ENCODE measurements at places on chromosomes 12 and 14.
A peak's percentile ranks its signal among the peaks of the same experiment; 100 is the strongest.

GRCh38 chr12:121974026-121974985, 47.4 kb upstream of the BCL7A start:
- no peak for DNase-seq

GRCh38 chr12:53424626-53425514, 1.2 kb downstream of the AMHR2 start:
- no peak for DNase-seq

- DNase-seq, result no peak
These were observed 139.3 kb downstream of the GLT1D1 start for GRCh38 chr12:128992550-128992949.

DNA sequence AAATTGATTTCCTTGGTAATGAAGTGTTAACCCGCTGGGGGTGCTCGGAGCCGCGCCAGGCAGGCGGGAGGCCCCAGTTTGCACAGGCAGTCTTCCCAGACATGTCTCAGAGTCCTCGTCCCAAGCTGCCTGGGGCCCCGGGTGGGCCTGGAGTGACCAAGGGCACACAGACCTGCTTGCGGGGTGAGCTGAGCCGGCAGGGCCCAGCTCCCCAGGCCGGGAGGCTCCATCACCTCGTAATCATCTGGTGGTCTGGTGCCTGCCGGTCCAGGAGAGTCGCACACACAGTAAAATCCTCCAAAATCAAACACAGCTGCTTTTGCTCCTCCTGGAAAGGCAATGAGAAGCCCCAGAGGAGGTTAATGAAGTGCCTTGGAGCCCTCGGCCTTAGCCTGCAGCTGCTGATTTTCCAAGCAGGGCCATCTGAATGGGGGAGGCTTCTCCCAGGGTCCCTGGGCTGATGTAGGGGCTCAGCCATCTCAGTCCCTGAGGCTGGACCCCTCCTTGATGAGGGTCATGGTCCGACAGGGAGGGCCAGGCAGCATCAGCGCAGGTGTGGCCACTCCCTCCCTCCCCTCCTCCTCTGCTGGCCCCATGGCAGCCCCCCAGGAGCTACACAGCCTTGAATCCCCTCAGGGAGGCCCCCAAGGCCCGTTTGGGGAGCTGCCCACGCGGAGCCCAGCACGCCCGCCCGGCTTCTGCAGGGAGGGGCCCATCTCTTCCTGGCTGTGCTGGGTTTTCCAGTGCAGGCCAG, 39.4 kb upstream of the FBRSL1 start:
- DNase-seq, result no peak

GRCh38 chr12:104263580-104264358, 39.8 kb upstream of the EID3 start:
- DNase-seq, result peak; percentile 94

DNA sequence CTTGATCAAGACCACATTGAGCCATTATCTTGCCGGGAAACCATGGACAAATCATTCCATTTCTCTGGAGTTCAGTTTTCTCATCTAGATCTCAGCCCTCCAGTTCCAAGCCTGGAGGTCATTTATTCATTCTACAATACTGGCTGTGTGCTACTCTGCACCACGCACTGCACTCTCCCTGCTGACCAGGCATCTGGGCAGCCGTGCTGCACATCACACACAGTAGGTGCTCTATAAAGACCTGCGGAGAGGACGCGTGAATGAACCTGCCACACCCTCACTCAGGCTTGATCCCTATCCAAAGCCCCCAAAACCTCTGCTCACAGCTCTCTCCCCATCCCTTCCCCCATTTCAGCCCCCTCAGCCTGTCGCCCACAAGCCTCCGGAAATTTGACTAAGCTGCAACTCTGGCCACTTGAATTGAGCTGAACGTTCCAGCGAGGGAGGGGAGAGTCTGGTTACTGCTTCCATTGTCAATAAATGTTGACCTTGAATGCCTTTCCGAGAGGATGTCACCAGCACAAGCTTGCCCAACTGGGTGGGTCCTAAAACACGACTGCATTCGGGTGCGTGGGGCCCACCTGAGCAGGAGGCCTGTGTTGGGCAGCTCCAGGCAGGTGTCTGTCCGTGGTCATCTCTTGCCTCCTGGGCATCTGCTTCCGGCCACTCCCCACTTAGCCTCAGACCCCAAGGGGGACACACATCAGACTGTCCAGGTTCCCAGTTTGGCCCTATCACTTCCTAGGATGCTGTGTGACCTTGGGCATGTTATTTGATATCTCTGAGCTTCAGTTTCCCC, 17.8 kb downstream of the FAIM2 start:
- DNase-seq, result no peak

- peak; percentile 70 for DNase-seq
These were observed 98.4 kb downstream of the RMST start for GRCh38 chr12:97560786-97561618.

Data from NCI-H1105 (cell line).